ENCODE measurements at places on chromosomes 7 and 10.
A peak's percentile ranks its signal among the peaks of the same experiment; 100 is the strongest.

DNA sequence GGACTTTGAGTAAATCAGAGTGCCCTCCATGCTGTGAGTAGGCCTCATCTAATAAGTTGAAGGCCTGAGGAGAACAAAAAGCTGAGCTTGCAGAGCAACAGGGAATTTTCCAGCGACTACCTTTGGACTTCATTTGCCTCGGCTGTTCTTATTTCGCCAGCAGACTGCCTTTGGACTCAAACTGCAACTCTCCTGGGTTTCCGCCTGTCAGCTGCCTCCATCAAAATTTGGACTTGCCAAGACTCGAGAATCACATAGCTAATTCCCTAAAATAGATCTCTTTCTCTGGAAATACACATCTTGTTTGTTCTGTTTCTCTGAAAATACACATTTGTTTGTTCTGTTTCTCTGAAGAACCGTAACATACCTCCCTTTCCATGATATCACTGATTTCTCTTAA lies 93.8 kb downstream of the ITGB8 start:
- DNase-seq: no peak

- DNase-seq: no peak
These were observed 8.9 kb upstream of the CUBN start for GRCh38 chr10:17138460-17139042.

DNA sequence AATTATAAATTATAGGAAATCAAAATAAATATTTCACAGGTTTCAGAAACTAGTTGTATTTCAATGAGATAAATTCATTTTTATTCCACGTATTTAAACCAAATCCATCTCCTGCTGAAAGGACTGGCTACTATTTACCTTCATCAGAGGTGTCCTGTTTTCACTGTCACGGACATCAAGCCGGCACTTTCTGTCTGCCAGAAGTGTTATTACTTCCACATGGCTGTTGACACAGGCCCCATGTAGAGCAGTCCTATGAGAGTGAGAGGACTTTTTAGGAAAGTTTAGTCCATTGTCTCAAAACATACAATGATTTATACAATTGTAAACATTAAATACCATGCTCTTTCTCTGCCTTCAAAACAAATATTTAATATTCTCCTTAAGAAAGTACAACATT lies 100.4 kb upstream of the ACBD5 start:
- DNase-seq: no peak

GRCh38 chr7:143877098-143877497 lies 24.9 kb downstream of the TCAF1 start:
- no peak for DNase-seq

GRCh38 chr7:43753271-43753810 lies 5.1 kb upstream of the BLVRA start:
- no peak for DNase-seq

DNA sequence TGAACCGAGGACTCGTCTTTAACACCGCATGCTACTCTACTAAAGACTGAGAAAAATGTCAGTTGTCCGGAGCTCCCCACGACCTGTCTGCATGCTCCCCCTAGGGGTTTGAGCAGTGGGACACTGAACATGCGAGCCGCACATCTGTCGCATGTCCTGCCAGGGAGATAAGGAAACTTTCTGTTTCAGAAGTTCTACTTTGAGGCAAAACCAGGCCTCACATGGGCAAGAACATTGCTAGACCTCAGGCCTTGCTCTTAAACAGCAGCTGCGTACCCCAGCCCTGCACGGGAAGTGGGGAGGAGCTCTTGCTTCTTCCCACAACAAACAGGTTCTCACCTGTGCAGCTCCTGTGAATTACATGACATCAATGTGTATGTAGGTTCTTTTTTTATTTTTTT lies 30.3 kb upstream of the HERPUD2 start:
- peak; percentile 23 for DNase-seq

- DNase-seq: no peak
These were observed 45.7 kb downstream of the UNC5B start for GRCh38 chr10:71258046-71258445.

DNA sequence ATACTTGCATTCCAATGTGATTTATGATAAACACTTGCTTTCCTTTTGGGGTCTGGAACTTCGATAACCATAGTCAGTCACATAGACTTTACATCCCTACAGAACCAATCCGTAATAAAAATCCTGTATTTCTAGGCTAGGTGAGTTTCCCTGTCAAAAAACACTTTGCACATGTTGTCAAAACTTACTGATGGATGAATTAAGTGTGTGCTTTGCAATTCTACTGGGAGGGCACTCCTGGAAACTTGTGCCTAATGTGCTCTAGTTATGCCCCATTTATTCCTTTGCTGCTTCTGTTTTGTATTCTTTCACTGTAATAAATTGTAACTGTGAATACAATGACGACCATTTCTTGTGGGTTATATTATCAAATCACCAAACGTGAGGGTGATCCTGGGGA lies 684.8 kb upstream of the PCDH15 start:
- no peak for DNase-seq

- no peak for DNase-seq
These were observed 8.3 kb upstream of the EBF3 start for GRCh38 chr10:129972145-129972965.

DNA sequence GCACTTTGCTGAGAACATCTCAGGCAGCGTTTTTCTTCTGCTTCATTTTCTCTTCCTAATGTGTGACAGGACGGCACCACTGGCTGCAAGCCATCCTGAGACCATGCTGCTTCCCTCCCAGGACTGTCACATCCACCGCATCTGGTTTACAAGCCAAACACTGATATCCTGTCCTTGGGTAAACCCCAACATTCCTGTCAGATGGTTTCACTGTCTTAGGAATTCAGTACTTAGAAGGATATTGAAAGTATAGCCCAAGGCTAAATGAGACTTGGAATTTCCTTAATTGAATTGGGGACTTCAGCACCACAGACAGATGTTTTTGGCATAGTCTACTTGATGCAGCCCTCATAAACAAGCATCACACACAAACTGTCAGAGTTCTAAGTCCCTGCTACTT lies 74.2 kb upstream of the PLXNA4 start:
- DNase-seq: no peak

DNA sequence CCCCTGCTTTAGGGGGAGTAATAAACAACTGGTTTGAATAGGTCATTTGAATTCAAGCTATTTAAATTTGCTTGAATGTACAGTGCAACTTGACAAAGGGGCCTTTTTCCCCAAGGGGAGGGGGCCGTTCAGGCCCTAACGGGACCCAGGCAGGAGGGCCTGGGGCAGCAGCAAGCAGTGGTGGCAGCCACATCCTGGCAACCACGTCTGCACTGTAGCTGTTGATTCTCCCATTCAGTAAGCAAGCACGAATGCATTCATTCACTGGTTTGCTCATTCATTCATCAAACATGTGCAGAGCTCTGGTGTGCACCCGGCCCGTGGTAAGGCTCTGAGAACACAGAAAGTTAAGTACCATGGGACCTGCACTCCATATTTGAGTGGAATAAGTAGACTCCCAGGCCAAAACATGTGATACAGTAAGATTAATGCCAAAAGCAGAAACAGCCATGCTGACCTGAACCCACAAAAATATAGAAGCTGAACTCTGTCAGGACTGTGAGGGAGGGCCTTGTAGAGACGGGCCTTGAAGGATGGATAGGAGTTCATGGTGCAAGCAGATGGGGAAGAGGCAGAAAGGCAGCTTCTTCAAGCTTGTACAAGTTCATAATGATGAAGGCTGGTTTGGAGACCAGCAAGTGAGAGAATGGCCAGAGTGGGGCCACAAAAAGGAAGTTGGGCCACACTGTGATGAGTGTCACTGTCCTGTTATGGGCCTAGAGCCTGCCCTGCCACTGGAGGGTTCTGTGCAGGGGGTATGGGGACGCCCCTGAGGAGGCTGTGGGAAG lies 29.3 kb upstream of the C10orf53 start:
- no peak for DNase-seq

DNA sequence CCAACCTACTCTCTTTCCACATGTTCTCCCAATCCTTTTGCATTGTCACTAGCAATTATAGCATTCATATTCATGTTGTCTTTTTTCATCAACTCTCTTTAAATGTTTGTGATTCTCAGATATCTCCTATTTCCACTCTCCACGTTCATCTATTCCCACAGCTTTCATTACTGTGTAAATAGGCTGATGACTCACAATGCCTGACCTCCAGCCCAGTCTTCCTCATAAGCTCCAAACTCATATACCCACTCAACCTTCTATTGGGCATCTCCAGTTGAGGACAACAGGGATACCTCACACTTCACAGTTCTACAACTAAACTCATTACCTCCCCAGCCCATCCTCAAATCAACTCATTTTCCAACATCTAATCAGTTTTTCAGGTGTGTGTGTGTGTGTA lies 194.1 kb downstream of the DGKI start:
- no peak for DNase-seq

- no peak for DNase-seq
These were observed 21.7 kb downstream of the TRIM8 start for GRCh38 chr10:102665904-102666509.

GRCh38 chr7:17411922-17412321 lies 113.5 kb downstream of the AHR start:
- no peak for DNase-seq

DNA sequence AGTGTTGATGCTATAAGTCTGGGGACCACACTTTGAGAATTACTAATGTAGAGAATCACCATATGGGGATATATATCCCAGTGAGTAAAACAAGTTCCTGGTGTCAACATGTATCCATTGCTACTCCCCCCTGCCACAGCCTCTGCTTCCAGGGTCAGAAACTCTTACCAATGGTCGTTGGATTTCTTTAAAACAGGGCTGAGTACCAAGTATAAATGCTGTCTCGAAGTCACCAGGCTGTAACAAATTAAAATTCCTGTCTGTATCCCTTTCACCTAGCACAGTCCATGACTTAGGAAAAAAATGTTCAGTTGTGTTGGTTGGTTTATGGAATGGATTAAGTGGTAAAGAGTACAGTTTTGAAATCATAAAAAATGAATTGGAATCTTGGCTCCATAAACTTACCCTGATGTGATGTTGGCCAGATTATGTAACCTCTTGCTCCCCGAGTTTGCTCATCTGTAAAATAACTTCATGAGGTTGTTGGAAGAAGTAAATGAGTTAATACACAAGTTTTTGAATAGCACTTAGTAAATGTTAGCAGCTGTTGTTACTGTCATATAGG lies 364.0 kb upstream of the LRGUK start:
- no peak for DNase-seq

DNA sequence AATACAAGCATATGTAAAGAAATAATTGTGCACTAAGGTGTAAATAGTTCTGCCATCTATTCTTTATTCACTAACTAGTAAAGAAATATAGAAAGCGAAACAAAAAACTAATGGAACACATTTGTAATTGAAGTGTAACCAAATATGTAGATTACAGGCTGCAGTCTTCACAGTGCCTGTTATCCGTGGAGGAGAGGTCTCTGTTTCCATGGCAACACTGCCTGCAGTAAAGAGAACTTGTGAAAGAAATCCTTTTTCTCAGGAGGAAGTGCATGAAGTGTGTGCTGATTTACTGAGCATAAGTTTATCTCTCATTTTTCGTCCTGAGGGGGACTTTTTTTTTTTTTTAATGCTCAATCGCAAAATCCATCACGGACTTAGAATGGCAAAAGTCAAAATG lies 102.5 kb downstream of the APBB1IP start:
- DNase-seq: no peak

DNA sequence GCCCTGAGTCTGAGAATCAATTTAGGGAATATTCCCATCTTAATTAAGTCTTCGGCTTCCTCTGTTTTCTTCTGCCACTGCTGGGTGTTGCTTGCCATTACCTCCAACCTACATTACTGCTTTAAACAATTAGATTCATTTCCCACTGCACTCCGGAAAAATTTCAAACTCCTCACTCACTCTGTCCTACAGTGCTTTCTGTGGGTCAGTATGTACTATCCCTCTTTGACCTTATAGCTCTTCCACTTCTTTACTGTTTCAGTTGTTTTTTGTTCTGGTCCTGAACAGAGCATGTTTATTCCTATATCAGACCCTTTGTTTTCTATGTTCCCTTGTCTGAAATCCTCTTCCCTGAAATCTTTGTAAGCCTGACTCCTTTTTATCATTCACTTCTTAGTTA lies 160.6 kb downstream of the MAGI2 start:
- DNase-seq: no peak

DNA sequence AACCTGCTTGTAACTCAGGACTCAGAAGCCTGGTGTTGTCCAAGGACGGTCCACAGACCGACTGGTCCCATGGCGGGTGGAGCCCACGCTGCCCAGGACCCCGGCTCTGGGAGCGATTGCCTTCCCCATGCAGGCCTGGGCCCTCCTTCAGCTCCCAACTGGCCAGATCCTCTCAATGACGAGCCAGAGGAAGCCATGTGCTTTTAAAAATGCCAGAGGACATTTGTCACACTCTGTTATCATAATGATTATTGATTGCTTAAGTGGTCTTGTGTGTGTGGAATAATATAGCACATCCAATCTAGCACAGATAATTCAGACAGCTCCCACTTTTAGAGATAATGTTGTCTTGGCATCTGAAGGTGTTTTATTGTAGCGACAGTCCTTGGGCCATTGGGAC lies 22.6 kb upstream of the OGDHL start:
- DNase-seq: no peak

- DNase-seq: no peak
These were observed 131.0 kb upstream of the EEPD1 start for GRCh38 chr7:36021917-36022550.

DNA sequence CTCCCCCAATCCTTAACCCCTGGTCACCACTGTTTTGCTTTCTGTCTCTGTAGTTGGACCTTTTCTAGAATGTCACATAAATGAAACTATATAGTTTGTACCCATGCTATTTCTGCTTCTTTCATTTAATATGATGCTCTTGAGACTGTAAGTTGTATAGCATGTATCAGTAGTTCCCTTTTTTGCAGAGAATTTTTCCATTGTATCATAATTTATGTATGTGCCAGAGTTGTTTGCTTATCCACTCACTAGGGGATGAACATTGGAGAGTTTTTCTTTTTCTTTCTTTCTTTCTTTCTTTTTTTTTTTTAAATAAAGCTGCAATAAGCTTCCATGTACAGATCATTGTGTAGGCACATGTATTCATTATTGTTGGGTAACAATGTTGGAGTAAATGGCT lies 544.8 kb downstream of the CNTNAP2 start:
- DNase-seq: no peak

GRCh38 chr7:86094166-86094669 lies 549.5 kb upstream of the GRM3 start:
- no peak for DNase-seq

DNA sequence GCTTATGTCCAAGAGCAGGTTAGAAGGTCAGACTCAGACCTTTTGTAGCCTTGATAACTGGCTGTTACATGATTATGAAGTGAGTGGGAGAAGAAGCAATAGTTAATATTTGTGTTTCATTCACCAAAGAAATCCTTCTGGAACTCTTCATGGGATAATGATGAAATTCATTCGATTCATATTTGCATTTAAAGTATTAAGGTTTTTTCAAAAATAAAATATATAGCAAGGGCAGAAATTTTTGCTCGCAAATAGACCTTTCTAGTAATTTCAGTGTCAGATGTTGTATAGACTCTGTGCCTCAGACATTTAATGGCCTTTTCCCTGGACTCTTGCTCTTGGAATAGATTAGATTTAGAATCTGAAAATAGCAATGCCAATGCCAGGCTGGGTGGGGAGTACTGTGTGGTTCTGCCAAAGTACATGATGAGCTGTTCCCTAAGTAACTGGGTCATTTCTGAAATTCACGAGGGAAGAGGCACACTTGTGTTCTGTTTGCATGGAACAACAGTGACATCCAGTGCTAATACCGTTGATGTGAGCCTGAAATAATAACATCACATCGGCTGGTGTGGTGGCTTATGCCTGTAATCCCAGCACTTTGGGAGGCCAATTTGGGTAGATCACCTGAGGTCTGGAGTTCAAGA lies 119.2 kb downstream of the MBL2 start:
- DNase-seq: no peak

Measured in activated T-cell treated with anti-CD3 and anti-CD28 coated beads for 4 hours (primary cell).